Activated CD8-positive, alpha-beta memory T cell treated with anti-CD3 and anti-CD28 coated beads, Interleukin-2, amount 10 ng/mL, durations not matched to agents 7 days and 5 days (primary cell): ENCODE measurements at places on chromosomes 3 and 15. TPM values are rescaled to one million over a fixed set of nuclear protein-coding genes. Genes with fewer than 3 reads are reported as not detected.
A peak's percentile ranks its signal among the peaks of the same experiment; 100 is the strongest.

GRCh38 chr15:77384086-77384485, 35.8 kb downstream of the PEAK1 start:
- peaks cover 19% of the 10 kb centered on the region for H3K4me1 ChIP-seq
- H3K4me3 ChIP-seq: no peak overlapping the region
- no peaks in the 10 kb centered on the region for H3K27me3 ChIP-seq
- peaks cover 2% of the 10 kb centered on the region for H3K36me3 ChIP-seq
- DNase-seq: no peak
- no peak overlapping the region for H3K27ac ChIP-seq

Gene GOLGA8T
- 0.77 TPM for total RNA-seq

Gene C2CD4A
- not detected for total RNA-seq

DNA sequence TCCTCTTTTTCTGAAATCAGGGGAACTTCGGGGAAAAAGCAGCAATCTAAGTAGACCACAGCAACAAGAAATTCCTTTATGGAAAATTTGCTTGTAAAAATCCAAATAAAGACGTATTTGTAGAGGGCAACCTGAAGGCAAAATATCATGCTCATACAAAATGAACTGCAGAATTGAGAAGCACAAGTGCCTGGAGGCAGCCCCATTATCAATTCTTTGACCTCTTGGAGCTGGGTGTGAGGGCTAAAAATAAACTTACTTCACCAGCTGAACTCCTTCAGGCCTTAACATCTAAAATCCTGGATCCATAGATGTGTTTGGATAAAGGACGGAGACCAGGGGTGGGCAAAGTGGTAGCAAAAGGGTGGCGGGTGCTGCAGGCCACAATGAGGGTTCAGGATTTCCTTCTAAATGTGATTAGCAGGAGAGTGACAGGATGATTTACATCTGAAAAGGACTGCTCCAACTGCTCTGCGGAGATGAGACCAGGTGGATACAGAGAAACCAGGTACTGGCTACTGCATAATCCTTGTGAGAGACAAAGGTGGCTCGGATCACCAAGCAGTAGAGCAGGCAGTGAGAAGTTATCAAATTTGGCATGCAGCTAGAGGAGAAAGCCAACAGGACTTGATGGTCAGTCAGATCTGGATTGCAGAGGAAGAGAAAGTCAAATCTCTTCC, 81.7 kb upstream of the TJP1 start:
- no peaks in the 10 kb centered on the region for H3K27me3 ChIP-seq
- no peak overlapping the region for H3K27ac ChIP-seq
- no peak for DNase-seq
- no peaks in the 10 kb centered on the region for H3K4me1 ChIP-seq
- no peak overlapping the region for H3K4me3 ChIP-seq
- no peaks in the 10 kb centered on the region for H3K36me3 ChIP-seq

GRCh38 chr15:41154412-41154811, 38.3 kb upstream of the INO80 start:
- no peaks in the 10 kb centered on the region for H3K36me3 ChIP-seq
- no peak overlapping the region for H3K27ac ChIP-seq
- H3K27me3 ChIP-seq: peaks cover 4% of the 10 kb centered on the region

GRCh38 chr3:12797124-12797891, 828 bp downstream of the CAND2 start:
- H3K4me3 ChIP-seq: no peak overlapping the region
- H3K4me1 ChIP-seq: peaks cover 3% of the 10 kb centered on the region
- no peak for DNase-seq

- H3K4me1 ChIP-seq: peaks cover 70% of the 10 kb centered on the region
- peaks cover 20% of the 10 kb centered on the region for H3K27me3 ChIP-seq
- DNase-seq: peak; percentile 56
- H3K27ac ChIP-seq: peak overlapping the region; percentile 67
Observed at GRCh38 chr15:70504299-70504951, 258.9 kb downstream of the UACA start.
